RWPE2 (cell line): ENCODE measurements at places on chromosomes 1 and 21.

DNA sequence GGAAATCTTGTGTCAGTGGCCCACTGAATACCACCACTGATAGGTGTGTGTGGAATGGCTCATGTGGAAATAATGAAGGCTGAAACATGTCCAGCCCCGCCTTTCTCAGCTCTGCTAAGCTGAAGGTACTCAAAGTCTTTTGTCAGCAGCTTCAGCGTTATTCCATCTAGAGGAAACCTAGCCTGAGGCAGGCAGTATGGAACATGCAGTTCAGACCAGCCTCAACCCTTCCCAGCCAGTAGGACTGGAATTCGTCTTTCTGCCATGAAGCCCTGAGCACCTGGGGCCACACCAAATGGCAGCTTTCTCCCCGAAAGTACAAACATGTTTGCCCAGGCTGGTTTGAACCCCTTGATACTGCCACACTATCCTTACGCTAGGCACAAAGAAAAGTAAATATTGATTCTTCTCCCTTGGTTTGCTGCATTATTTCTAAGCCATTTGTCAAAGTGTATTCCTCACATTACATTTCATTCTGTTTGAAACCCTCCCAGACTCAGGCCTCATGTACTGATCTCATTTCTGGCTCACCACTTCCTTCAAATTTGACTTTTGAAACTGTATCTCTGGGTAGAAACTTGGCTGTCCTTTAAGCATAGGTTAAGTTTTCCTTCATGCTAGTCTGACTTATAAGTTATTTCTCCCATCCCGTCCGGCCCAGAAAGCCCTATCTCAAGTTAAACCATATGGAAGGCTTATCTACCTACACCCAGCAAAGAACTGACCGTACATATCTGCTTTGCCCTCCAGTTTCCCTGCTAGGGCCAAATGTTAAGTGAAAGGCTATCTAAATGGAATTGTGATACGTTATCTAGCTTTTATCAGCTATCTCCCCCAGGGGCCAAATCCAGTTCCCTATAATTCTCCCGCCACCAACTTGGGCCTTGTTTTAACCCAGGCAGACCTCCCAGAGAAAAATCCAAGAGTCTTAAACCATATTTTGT, 45.7 kb upstream of the HOOK1 start:
- no peak for DNase-seq

DNA sequence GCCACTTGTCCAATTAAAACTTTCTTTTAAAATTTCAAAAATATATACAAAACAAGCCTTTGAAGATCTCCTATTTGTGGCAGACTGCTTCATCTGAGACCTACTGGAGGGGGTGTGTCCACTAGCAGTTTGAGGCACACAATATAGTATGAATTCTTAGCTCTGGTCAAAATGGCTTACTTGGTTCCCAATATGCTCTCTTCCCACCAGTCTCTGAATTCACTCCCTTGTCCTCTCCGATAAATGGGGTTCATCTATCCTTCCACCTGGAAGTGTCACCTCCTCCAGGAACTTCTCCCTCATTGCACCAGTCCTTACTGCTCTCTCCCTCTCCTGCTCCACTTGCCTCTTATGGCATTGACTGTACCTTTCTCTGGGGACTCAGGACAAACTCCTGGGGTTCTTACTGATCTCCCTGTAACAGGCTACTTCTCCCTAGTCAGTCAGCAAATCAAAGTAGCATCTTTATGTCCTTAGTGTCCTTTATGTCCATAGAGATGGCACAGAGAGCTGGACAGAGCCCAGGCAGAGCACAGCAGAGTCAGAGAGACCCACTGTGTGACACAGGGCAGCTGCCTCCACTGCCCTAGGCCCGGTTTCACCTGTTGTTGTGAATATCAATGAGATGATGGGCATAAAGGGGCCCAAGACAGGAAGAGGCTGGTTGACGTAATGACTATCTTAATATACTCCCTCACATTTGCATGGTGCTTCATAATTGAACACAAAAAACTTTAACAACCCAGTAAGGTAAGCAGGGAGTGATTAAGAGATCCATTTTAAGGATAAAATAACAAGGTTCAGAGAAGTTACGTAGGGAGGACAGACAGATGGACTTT, 3.6 kb downstream of the ASAP3 start:
- no peak for DNase-seq

GRCh38 chr21:25857308-25858074, 122.7 kb downstream of the GABPA start:
- no peak for DNase-seq

GRCh38 chr1:6886523-6886922, 101.3 kb downstream of the CAMTA1 start:
- DNase-seq, result no peak

- no peak for DNase-seq
These were observed 173.2 kb downstream of the COP1 start for GRCh38 chr1:176033881-176034280.

DNA sequence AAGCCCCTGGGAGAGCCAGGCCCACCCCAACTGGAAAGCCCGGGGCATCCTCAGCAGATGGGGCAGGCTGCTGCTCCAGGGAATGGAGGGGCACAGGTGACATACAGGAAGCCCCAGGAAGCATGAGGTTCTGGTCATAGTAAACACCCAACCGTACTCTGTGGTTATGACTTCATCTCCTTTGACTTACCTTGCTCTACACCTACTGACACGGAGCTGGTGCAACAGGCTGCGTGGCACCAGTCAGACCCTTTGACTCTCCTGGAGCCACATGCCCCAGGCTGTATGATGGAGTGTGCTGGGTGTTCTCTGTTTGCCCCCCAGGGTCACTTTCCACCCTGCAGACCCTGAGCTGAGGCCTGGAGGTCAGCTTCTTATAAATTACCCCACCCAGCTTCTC, 72.1 kb downstream of the PGBD5 start:
- no peak for DNase-seq

DNA sequence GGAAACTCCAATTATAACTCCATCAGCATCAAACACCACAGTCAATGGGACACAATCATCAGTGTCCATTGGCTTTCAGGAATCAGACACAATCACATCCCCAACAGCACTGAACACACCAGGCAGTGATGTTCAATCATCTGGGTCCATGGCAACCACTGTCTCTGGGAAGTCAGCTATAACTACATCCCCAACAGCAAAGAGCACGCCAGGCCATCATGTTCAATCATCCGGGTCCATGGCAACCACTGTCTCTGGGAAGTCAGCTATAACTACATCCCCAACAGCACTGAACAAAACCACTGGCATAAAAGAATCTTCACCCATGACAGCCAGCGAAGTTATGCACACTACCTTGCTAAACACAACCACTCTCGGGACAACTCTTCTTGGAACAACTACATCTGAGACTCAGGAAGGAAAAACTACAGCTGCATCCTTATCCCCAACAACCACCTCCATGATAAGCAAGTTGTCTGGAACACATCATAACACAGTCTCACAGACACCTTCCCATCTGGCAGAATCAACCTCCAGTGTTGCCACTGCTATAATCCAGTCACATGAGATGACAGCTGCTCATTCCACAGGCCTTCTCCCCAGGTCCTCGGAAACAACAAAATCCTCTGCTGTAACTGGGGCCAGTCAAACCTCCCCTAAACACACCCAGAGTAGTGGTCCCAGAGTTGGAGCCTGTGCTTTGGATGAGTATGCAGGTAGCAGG, 19.9 kb downstream of the CATSPER4 start:
- no peak for DNase-seq
